ENCODE measurements at places on chromosomes 4 and X.
A peak's percentile ranks its signal among the peaks of the same experiment; 100 is the strongest.

DNA sequence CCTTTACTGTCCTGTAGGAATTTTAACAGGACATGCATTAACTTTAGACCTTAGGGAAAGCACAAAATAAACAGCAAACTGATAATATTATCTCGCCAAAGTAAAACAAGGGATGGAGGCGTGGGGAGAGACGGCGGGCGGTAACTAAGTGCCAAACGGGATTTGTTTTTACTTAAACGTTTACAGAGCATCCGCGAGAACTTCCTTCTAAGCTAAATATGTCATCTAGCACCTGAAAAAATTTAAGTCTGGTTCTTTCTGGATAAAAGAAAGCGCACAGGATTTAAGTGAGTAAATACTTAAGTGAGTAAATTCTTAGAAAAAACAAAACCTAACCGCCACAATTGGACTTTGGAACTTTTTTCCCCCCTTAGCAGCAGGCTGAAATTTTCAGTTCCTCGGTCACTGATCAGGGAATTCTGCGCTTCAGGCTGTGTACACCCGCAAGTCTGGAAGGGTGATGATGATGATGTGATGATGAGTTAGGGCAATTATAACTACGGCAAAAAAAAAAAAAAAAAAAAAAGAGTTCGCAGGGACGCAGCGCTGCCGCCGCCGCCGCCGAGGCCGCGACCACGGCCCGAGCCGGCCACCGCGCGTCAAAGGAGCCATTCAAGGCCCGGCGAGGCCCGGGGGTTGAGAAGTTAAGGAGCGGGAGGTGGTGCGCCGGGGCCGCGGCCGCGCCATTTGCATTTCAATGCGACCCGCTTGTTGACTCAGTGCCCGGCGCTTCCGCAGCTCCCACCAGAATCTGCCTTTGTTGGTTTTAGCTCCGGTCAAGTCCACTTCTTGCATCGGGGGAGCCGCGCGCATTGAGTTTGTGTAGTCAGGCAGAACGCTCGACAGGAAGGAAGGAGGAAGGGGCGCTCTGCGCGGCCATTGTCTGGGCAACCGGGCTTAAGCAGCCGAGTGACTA is 108.8 kb downstream of the SPRY1 start:
- DNase-seq, result peak; percentile 66

GRCh38 chr4:127732623-127733328 is 2.6 kb downstream of the SLC25A31 start:
- peak; percentile 48 for DNase-seq

- no peak for DNase-seq
Measured at GRCh38 chr4:187656959-187657358, 338.6 kb upstream of the ZFP42 start.

DNA sequence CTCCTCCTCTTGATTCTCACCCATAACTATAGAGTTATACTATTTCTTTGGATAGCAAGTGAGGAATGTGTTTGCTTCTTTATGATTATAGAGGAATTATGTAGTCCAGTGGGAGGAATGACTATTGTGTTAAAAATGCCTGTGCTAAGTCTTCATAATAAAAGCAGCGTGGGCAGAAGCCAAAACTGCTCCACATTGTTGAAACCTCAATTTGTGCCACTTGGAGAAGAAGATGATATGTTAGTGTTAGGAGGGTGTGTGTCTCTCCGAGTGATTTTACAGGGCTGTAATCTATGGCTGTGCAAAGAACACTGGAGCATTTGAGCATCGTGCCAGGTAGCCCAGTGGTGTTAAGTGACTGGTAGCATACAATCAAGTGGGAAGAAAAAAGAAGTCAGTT is 74.3 kb downstream of the FRAS1 start:
- no peak for DNase-seq

DNA sequence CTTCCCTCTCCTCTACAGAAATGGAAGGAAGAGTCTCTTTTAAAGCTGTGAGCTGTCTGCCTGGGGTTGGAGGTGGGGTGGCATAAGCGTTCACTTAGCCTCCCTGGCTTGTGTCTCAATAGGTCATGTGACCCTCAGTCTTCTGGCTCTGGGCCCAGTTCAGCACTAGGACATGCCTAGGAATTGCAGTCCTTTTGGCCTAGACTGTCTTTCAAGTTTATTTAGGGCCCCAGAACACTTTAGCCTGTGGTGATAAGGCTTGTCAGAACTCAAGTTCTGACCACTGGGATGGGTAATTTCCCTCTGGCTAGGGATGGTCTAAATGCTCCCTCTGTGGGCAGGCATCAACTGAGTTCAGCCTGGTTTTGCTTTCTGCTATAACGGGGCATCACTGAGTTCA is 34.3 kb upstream of the ARMCX4 start:
- DNase-seq, result no peak

GRCh38 chr4:80093563-80093962 is 20.5 kb upstream of the ANTXR2 start:
- DNase-seq, result no peak

DNA sequence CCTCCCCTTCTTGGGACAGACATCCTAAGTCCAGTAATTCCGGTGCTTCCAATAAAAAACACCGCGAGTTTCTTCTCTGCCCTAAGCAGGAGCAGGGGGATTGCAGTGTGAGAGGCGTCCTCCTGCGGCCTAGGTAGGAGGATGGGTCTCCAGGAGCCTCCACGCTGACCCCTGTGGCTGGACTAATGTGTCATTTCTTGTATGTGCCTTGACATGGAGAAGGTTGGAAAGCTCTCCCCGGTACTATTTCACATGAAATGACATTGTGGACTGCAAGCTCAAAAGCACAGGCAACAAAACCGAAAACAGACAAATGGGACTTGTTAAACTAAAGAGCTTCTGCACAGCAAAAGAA is 66.6 kb upstream of the ENPP6 start:
- DNase-seq, result no peak

GRCh38 chrX:123920105-123920785 is 41.3 kb upstream of the STAG2 start:
- no peak for DNase-seq

GRCh38 chr4:159269116-159269515 is 166.2 kb downstream of the RAPGEF2 start:
- DNase-seq, result no peak

GRCh38 chr4:164700471-164700870 is 53.5 kb upstream of the SMIM31 start:
- peak; percentile 37 for DNase-seq

- DNase-seq, result no peak
Measured at GRCh38 chr4:56438766-56439165, 2.7 kb downstream of the PAICS start.

- DNase-seq, result no peak
Measured at GRCh38 chr4:8414377-8414776, 26.1 kb downstream of the ACOX3 start.

DNA sequence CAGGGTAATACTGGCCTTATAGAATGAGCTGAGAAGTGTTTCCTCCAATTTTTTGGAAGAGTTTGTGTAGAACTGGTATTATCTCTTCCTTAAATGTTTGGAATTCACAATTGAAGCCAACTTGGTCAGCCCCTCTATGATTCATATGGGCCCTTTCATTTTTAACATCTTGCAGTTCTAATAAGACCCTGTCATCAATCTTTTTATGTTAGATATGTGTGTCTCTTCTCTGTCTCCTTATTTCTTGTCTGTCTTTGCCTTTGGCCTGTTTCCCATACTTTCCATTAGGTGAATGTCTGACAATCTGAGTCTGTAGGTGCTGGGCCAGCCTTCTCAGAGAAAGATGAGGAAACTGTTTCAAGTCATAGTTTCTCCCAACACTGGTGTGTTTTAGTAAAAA is 88.7 kb downstream of the SLC16A2 start:
- no peak for DNase-seq

- DNase-seq, result no peak
Measured at GRCh38 chr4:126955292-126956183, 677.2 kb upstream of the INTU start.

DNA sequence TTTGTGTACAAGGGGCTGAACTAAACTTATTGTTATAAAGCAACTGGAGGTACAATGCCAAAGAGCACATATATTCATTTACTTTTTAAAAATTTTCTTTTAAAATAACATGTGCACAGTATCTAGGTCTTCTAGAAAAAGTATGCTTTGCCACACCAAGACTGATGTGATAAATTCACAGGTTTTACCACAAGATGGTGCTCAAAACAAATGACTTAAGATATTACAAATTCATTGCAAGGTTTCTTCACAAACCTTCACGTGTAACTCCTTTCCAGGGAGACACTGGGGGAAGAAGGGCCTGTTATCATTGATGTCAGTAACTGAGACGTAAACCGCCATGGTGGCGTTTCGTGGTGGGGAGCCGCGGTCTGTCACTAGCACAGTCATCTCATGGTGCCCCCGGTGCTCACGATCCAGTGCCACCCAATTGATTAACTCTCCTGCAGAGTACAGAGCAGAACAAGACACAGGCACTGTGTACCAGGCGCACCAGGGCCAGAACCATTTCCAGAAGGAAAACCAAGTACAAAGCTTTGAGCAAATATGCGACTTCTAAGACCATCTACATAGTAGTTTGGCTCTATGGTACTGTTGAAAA is 162.2 kb downstream of the DCHS2 start:
- no peak for DNase-seq

GRCh38 chr4:22707390-22707789 is 14.7 kb downstream of the GBA3 start:
- no peak for DNase-seq

DNA sequence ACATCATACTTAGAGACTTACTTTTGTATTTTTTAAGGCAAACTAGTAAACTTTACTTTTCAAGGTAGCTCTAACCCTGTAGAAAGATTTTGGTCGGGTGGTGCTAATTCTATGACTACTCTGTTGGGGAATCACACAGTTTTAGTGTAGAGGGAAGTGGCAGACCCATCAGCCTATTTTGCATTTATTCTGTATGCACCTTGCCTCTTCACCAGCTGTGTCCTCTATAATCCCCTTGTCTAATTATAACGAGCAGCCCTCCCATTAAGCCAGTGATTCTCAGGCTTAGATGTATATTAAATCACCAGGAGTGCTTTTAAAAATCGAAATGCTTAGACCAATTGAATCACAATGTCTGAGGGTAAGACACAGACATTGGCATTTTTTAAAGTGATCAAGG is 78.1 kb downstream of the GALNT7 start:
- peak; percentile 60 for DNase-seq

- no peak for DNase-seq
Measured at GRCh38 chr4:110275871-110276270, 77.5 kb upstream of the ELOVL6 start.

- no peak for DNase-seq
Measured at GRCh38 chr4:374298-375160, 36.9 kb downstream of the ZNF141 start.

DNA sequence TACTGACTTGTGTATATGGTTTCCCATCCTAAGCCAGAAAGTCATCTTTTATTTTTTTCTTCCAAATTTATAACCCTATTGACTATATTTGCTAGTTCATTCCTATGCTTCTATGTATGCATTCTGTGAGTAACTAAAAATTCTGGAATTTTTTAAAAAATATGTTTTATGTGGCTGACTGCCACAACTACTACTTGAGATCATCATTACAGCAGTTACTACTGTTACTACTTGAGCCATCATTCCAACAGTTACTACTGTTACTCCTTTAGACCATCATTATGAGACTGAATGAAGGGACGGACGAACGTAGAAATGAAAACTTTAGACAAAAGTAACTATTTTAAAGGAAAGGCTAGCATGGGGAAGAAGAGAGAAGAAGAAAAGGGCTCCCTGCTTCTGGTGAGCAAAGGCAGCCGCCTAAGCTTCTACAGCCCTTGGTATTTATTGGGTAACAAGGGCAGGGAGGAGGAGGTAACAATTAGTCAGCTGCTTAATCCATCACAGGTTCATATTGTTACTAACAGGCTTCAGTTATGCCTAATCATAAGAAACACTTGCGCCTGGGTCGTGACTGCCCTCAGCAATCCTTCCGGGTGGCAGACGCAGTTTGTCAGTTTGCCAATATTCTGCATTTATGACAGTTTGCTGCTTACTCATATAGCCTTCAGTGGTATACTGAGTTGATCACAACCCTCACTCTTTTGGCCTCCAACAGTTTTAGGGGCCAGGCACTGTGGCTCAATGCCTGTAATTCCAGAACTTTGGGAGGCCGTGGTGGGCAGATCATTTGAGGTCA is 80.4 kb downstream of the PDLIM5 start:
- no peak for DNase-seq

- peak; percentile 80 for DNase-seq
Measured at GRCh38 chr4:169017971-169018370, 7.9 kb upstream of the CBR4 start.

DNA sequence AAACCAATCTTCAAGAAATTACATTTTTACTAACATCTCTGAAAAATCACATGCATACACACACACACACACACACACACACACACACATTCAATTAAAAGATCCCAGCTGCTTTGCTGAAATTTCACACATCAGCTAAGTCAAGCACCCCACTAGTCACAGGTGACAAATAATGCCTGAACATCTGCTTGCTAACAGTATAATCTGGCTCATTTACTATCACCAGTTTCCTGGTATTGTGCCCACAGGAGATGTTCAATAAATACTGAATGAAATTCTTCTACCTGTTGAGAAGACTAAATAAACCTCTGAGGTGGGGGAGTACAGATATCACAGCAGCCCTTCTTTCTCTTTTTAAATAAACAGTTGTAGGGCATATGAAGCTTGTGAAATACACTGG is 994.0 kb downstream of the ARAP2 start:
- no peak for DNase-seq

DNA sequence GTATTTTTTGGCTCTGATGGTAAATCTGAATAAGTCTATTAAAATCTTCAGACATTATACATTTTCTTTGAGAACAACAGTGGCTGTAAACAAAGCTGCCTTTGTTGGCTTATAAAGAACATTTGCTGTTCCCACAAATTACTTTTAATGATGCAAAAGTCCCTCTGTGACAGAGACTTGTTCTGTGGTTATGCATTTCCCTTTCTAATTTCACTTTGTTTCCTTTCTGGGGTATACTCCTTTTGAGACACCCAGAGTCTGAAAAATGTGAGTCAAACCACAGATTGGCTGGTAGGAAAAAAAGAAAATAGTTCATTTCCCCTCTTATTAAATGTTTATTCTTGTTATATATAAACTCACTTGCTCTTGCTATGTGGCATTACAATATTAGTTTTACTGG is 402.4 kb downstream of the PACRGL start:
- no peak for DNase-seq

DNA sequence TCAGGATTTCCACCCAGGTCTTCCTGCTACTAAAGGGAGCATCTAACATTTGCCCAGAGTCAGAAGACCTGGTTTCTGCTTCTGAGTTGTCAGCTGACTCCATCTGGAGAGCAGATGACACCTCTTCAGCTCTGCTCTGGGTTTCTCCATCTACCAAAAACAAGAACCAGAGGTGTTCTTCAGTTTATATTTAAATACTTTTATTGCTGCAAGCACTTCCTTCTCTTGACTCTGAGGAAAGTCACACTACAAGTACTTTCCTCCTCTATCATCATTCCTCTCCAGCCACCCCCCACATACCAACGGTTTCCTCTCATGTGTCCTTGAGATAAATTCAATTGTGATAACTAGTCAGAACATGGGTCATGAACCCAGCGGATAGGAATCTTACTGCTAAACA is 88.4 kb downstream of the PPP3CA start:
- DNase-seq, result no peak

DNA sequence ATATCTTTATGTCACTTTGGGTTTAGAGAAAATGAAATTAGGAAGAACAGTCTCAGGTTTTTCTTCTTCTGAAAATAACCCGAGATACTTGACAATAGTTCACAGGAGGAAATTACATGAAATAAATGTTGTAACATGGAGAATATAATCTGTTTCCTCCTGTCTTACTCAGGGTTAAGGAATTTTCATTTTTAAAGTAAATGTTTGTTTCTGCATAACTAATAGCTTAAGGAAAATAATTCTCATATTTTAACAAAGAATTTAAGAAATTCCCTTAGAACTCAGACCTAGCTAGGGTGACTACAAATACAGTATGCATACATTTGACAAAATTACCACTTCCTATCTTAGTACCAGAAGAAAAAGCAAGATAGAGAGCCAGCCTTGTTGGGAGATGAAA is 17.2 kb upstream of the SPRY1 start:
- no peak for DNase-seq

Data from D341Med (cell line).